ENCODE measurements at places on chromosomes 16 and 17.

- H3K27ac ChIP-seq, result peak overlapping the region; percentile 63
- H3K4me3 ChIP-seq, result peak overlapping the region; percentile 82
- peaks cover 31% of the 10 kb centered on the region for H3K4me1 ChIP-seq
- peak; percentile 92 for DNase-seq
Observed at GRCh38 chr17:36602924-36603384, 1.6 kb downstream of the MRM1 start.

DNA sequence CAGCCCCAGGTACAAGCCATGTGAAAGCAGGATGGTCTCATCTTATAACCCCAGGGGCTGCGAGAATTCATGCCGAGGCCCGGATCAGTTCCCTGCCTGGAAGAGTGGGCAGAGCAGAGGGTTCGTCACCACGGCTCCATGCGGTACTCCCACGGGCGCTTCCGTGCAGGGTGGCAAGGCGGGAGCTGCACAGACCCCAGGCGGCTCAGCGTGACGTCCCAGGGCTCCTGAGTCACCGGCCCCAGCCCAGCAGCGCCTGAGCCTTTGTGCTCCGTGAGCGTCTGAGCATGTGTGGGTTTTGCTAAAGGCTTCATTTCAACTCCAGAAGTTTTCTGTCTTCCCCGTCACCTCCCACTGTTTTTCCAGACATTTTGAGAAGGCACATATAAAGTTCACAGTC, 71.2 kb upstream of the CHMP6 start:
- no peaks in the 10 kb centered on the region for H3K4me1 ChIP-seq
- no peaks in the 10 kb centered on the region for H3K27me3 ChIP-seq
- DNase-seq, result no peak
- no peak overlapping the region for H3K27ac ChIP-seq
- H3K4me3 ChIP-seq, result no peak overlapping the region

GRCh38 chr17:74524653-74525464, 6.4 kb downstream of the CD300LB start:
- no peak overlapping the region for H3K27ac ChIP-seq
- no peak overlapping the region for H3K4me3 ChIP-seq
- no peaks in the 10 kb centered on the region for H3K4me1 ChIP-seq
- H3K27me3 ChIP-seq, result no peaks in the 10 kb centered on the region

GRCh38 chr17:9479964-9480363, 95.7 kb downstream of the STX8 start:
- H3K36me3 ChIP-seq, result no peaks in the 10 kb centered on the region
- no peak overlapping the region for H3K4me3 ChIP-seq
- no peak overlapping the region for H3K27ac ChIP-seq
- no peaks in the 10 kb centered on the region for H3K4me1 ChIP-seq
- H3K27me3 ChIP-seq, result no peaks in the 10 kb centered on the region

DNA sequence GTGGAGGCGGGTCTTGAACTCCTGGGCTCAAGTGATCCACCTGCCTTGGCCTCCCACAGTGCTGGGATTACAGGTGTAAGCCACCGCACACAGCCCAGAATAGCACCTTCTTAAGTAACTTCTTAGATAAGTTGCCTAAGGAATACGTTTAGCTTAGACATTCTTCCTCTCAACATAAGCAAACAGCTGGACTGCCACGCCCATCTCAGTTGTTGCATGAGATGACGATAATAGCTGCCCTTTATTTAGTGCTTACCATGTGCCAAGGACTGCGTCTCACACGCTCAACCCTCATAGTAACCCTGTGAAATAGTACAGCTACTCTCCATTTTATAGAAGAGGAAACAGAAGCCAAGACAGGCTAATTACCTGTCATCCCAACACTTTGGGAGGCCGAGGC, 11.8 kb downstream of the HASPIN start:
- no peak for DNase-seq
- H3K4me3 ChIP-seq, result no peak overlapping the region
- H3K27me3 ChIP-seq, result no peaks in the 10 kb centered on the region

DNA sequence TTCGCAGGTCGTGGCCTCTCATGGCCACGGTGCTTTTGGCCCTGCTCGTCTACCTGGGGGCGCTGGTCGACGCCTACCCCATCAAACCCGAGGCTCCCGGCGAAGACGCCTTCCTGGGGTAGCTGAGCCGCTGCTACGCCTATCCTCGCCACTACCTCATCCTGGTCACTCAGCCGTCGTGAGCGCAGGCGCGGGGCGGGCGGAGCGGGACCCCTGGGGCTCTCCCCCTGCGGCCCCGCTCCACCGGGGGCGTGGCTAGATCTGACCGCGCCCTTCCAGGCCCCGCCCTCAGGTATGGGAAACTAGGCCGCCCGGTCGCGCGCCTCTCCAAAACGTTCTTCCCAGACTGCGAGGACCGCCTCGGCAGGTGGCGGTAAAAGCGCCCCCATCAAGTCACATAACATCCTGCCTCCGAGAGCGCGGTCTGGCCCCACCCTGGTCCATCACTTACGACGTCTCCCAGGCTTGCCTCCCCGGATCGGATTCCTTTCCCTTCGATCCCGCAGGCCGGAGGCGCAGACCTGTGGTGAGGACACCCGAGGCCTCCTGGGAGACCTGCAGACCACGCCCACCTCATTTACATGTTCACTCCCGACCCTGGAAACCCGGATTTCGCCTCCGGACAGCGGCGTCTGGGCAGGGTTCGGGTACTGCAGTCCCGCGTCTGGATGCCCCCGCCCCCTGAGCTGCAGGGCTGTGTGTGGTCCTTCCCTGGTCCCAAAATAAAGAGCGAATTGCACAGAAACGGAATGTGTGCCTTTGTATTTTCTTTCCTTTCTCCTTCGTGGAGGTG, 91.5 kb upstream of the TMEM97 start:
- H3K27ac ChIP-seq, result no peak overlapping the region
- no peaks in the 10 kb centered on the region for H3K27me3 ChIP-seq
- H3K4me1 ChIP-seq, result no peaks in the 10 kb centered on the region
- H3K36me3 ChIP-seq, result no peaks in the 10 kb centered on the region
- no peak overlapping the region for H3K4me3 ChIP-seq

DNA sequence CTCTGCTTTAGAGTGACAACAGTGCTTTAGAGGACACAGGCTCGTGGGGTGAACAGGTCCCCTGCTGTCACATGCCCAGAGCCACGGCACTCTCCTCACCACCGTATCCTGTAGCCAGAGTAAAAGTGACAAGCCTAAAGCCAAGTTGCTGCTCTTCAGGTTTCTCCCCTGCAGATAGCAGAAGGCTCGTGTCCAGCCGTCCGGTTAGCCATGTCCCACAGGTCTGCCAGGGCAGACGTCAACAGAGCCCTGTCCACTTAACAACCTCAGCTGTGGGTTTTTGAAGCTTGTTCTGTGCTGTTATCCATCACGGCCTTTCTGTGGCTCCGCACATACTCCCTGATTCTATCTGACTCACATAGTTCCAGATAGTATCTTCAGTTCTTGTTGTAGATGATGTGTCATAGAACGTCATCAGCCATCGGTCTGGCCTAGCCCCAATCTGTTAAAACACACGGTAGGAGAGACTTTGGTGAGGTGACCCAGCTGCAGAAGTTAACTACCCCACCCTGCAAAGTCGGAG, 100.7 kb downstream of the SOCS1 start:
- no peaks in the 10 kb centered on the region for H3K36me3 ChIP-seq
- no peaks in the 10 kb centered on the region for H3K4me1 ChIP-seq

DNA sequence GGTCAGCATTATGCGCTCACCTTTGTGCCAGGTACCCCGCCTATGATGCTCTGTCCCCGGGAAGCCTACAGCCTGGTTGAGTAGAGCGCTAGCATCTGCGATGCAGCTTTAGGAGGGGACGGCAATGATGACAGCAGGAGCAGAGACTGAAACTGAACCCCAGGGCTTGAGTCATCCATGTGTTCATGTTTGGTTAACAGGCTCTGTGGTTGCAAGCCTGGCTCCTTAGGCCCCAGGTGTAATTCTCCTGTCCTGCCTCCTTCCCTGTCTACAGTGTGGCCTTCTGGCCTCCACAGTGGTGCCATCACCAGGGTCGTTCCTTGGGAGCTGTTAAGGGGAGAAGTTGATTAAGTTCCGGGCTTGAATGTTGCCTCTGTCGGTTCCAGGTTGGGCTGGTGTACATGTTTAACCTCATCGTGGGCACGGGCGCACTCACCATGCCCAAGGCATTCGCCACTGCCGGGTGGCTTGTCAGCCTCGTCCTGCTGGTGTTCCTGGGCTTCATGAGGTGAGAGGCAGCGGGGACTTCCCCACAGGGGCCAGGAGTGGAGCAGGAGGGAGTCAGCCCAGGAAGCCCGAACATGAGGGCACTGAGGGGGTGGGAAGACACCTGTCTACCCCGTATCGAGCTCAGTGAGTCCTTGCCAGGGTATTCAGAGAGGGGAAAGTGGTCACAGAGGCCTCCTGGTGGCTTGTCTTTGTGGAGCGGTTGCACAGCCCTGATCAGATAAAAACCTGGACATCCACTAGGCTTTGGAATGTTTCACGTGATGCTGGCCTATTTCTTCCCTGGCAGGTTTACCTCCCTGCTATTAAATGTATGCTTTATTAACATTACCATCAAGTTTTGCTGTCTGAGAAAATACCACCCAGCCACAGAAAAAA, 9.2 kb upstream of the NAT9 start:
- no peaks in the 10 kb centered on the region for H3K36me3 ChIP-seq
- H3K27me3 ChIP-seq, result no peaks in the 10 kb centered on the region
- no peak for DNase-seq
- no peak overlapping the region for H3K4me3 ChIP-seq

- no peaks in the 10 kb centered on the region for H3K27me3 ChIP-seq
- DNase-seq, result no peak
- no peak overlapping the region for H3K4me3 ChIP-seq
- H3K36me3 ChIP-seq, result no peaks in the 10 kb centered on the region
Observed at GRCh38 chr17:71792966-71793365, 327.9 kb upstream of the SOX9 start.

DNA sequence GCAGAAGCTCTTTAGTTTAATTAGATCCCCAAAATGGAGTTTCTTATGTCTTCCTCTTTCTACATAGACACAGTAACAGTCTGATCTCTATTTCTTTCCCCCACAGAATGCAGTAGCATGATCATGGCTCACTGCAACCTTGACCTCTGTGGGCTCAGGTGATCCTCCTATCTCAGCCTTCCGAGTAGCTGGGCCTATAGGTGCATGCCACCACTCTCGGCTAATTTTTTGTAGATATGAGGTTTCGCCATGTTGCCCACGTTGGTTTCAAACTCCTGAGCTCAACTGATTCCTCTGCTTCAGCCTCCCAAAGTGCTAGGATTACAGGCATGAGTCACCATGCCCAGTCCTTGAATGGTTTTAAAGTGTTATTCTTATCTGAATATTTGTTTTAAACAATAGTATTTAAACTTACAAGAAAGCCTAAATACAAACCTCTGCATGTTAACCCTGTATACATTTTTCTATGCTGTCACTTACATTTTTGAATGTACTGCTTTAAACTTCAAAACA, 120.6 kb downstream of the GOSR1 start:
- H3K27ac ChIP-seq, result no peak overlapping the region
- no peak overlapping the region for H3K4me3 ChIP-seq
- peaks cover 19% of the 10 kb centered on the region for H3K4me1 ChIP-seq

- no peak overlapping the region for H3K27ac ChIP-seq
- H3K4me3 ChIP-seq, result no peak overlapping the region
- no peaks in the 10 kb centered on the region for H3K36me3 ChIP-seq
- no peaks in the 10 kb centered on the region for H3K27me3 ChIP-seq
Observed at GRCh38 chr17:68559316-68559715, 41.9 kb downstream of the FAM20A start.

DNA sequence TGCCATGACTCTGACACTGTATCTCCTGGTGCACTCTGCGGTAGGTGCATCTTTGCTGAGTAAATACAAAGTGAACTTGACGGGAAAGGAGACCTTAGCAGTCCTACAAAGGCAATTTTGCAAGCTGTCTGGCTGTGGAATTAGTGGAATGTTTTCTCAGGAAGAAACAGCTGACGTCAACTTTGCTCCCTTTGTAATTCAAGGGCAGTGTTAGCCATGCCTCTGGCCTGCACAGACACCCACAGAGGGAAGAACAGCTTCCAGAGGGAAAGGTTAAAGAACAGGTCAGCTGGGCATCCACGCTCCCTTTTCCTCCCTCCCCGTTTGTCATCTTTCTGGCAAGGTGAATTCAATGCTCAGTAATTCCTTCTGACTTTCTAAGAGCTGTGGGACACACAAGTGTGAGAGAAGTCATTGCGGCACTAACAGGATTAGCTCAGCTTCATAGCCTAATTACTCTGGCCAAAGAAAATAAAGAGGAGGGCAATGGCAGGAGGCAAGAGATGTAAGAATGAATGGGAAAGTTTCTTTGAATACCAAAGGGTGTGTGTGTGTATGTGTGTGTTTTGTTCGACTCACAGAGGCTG, 476.9 kb upstream of the GOT2 start:
- no peak overlapping the region for H3K27ac ChIP-seq
- DNase-seq, result no peak
- no peak overlapping the region for H3K4me3 ChIP-seq
- H3K4me1 ChIP-seq, result peaks cover 2% of the 10 kb centered on the region
- H3K36me3 ChIP-seq, result no peaks in the 10 kb centered on the region

DNA sequence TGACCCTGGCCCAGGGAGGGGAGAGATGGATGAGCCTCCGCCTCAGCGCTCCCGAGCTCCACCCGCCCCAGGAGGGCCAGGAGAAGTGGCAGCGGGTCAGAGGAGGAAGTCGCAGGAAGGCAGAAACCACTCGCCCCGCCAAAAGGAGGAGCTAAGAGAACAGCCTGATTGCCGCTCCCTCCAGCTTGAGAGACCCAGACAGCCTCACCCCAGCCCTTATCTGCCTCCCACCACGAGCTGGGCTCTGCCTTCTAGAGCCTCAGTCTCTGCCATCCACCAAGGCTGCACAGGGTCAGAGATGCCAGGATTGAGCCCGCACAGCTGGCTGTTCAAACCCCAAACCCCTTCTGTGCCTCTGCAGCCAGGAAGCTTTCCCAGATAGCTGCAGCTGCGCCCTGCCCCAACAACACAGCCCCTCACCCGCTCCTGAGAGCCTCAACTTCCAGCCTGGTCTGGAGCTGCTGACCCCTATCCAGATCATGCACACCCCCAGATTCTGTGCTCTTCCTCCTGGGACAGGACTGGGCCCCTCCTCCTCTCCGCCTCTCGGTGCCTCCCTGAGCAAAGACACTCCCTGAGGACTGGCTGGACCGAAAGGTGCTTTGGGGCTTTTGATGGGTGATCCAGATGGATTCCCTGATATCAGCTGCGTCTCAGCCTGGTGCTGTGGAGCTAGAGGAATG, 1.0 kb upstream of the ATP2A3 start:
- peaks cover 15% of the 10 kb centered on the region for H3K36me3 ChIP-seq
- H3K4me3 ChIP-seq, result peak overlapping the region; percentile 91
- H3K27me3 ChIP-seq, result no peaks in the 10 kb centered on the region
- DNase-seq, result peak; percentile 96
- peaks cover 84% of the 10 kb centered on the region for H3K4me1 ChIP-seq
- peak overlapping the region; percentile 99 for H3K27ac ChIP-seq

Measured in Karpas-422 (cell line).